ENCODE measurements at places on chromosomes 1 and 21. TPM values are rescaled to one million over a fixed set of nuclear protein-coding genes. Genes with fewer than 3 reads are reported as not detected.

- no peak for DNase-seq
Observed at GRCh38 chr1:158016651-158017335, 23.3 kb downstream of the KIRREL1 start.

DNA sequence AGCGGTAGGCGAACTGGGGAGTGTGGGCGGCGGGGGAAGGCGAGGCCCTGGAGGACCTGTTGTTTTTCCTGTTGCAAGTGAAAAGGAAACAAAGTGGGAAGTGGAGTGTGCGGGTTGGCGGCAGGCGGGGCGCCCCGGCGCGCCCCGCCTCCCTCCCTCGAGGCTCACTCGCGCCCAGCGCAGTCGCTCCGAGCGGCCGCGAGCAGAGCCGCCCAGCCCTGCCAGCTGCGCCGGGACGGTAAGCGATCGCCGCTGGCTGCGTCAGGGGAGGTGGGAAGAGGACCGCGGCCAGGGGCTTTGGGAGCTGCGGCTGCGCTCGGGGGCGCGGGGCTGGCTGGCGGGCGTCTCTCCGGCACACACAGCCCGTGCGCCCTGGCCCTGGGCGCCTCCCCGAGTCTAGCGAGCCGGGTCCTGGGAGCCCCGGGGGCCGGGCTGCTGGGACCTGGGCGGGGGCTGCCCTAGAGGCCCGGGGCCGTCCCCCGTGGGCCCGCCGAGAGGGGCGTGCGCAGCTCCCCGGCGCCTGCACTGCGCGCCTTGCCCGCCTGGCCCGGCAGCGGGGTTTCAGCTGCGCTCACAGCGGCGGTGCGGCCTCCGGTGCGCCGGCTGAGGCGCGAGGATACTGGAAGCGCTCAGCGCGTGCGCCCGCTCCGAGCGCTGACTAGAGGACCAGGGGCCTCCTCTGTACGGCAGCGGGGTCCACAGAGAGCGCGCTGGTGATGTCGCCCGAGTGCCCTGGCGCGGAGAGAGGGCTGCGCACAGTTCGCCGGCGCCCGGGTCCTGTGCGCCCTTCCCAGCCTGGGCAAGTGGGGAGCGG lies at the start of gene PIK3CD:
Gene PIK3CD (plus strand): TSS at position 167 of the 814 bp plus-strand sequence. CDS start 58,725 bp downstream, outside the sequence.
- DNase-seq: peak; percentile 44

DNA sequence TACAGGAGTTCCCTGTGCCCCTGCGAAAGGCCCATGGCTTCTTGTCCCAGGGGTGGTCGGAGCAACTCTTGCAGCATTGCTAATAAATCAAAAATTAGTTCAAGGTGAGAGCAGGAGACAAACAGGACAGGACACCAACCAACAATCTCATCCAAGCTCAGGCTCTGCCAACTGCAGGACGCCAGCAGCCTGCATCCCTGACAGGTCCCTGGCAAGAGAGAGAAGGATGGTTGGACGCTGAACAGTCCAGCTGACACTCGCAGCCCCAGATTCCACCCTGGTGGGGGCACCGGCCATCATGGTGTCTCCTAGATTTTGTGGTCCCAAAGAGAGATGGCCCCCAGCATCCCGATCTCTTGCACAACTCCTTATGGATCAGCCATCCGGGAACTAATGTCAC lies 142.1 kb upstream of the VAMP3 start:
- DNase-seq: no peak

DNA sequence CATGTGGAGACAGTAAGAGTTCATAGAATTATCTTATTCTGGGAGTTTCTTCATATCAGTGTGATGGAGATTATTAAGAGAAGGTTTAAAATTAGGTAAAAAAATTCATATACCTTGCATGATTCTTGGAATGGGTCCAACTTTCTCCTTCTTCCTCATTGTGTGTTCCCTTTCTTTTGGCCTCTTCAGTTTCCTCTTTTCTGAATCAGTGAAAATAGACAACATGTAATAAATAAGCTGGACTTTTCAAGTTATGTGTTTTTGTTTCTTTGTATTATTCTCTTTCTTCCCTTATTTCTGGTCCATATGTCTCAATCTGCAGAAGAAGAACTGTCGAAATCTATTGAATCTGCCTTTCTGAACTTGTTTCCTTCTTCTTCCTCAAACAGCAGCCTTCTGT lies 30.5 kb downstream of the C4BPA start:
- peak; percentile 33 for DNase-seq

The AHDC1 gene
- polyA plus RNA-seq: 86.6 TPM
